Caki2 (cell line): ENCODE measurements at places on chromosomes 1 and 21. TPM values are rescaled to one million over a fixed set of nuclear protein-coding genes. Genes with fewer than 3 reads are reported as not detected.

ANKRD34A gene
- 0.74 TPM in 1 of 2 replicates, not detected in the other for total RNA-seq

NIBAN1 gene
- 26.5 and 36.6 TPM in 2 replicates for total RNA-seq

LENEP gene
- not detected in 2 replicates for total RNA-seq

PDC gene
- not detected in 2 replicates for total RNA-seq

NTMT2 gene
- total RNA-seq, result not detected in 2 replicates

RIPPLY3 gene
- total RNA-seq, result not detected in 2 replicates

GRCh38 chr1:91894036-91894761, 8.2 kb upstream of the TGFBR3 start:
- DNase-seq, result no peak

DNA sequence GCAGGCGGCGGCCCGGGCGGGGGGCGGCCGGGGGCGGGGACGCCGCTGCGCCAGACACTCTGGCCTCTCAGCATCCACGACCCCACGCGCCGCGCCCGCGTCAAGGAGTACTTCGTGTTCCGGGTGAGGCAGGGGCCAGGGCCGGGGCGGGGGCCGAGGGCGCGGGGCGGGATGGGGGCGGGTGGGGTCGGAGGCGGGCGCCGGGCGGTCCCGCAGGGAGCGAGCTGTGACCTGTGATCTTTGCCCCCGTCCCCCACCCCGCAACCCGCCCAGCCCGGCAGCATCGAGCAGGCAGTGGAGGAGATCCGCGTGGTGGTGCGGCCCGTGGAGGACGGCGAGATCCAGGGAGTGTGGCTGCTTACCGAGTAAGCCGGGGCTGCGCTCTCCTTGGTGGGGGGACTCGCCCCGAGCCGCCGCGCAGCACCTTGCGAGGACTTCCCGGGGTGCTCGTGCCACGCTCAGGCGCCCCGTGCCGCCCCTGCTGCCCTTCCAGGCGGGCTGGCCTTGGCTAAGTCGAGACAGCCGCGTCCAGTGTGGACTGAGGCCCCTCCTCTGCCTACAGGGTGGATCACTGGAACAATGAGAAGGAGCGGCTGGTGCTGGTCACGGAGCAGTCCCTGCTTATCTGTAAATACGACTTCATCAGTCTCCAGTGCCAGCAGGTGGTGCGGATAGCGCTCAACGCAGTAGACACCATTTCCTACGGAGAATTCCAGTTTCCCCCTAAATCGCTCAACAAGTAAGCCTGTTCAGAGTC, 514 bp downstream of the TPRG1L start:
- peak; percentile 49 for DNase-seq

DNA sequence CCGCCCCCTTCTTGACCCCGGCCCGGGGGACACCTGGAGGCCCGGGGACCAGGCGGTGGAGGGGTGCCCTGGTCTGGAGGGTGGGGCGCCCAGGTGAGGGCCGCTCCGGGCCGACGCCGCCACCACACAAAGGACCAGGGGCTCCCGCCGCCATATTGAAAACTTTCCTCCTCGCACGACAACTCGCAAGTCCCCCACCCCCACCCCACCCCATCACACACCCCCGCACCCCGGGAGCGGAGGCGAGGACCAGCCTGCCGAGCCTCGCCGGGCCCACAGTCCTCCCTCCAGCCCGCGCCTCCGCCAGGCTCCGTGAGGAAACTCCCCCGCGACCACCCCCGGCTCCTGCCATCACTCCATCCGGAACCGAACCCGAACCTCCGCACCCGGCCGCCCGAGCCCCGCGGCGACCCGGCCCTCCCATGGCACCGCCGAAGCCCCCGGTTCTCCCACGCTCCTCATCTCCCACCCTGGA, 733 bp downstream of the KDM5B start:
- DNase-seq, result no peak

GRCh38 chr1:111729271-111729921, 9.8 kb downstream of the INKA2 start:
- no peak for DNase-seq

DNA sequence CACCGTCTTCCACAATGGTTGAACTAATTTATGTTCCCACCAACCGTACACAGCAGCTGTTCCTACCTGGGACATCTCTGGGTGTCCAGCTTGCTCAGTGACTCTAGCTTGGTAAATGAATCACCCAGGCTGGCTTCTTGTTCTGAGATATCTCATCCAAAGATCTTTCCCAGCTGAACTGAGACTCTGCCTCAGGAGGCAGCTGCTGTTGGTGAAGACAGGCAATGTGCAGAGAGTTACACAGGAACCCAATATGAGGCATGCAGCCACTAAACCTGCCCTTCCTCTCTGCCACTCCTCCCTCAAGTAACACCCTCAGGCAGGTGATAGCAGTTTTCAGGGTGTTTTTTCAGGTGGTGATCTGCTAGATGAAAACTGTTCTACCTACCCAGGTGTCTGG, 14.0 kb upstream of the FOXO6 start:
- no peak for DNase-seq

DNA sequence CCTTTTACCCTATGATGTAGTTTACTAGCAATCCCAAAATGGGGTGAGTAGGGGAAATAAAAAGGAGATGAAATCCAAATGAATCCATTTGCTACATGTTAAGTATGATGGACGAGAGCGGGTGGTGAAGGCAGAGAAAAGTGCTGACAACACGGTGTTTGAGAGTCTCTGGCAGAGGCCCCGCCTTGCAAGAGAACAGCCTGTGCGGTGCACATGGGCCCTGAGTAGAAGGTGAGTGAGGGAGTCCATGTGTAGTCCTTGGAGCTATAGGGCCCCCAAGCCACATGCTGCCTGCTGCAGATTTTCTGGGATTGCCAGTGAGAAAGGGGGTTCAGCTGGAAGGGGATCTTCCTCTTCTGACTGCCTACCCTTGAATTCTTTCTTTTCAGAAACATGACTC, 177.1 kb downstream of the TNR start:
- no peak for DNase-seq

DNA sequence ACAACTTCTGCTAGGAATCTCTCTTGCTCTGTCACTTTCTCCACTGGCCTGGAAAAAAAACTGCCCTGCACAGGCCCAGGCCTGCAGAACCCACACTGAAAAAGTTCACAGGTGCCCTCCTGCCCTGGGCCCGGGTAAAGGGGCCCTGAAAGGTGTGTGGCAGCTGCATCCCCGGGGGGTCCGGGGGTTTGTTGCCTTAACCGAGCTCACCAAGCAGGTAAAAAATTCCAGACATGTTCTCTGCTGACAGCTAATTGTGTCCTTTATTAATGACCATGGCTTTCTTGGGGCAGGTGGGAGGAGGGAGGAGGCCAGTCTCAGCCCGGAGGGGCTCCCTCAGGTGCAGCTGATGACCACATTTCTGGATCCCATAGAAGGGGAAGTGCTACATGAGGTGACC, 122.9 kb downstream of the LACTBL1 start:
- no peak for DNase-seq

DNA sequence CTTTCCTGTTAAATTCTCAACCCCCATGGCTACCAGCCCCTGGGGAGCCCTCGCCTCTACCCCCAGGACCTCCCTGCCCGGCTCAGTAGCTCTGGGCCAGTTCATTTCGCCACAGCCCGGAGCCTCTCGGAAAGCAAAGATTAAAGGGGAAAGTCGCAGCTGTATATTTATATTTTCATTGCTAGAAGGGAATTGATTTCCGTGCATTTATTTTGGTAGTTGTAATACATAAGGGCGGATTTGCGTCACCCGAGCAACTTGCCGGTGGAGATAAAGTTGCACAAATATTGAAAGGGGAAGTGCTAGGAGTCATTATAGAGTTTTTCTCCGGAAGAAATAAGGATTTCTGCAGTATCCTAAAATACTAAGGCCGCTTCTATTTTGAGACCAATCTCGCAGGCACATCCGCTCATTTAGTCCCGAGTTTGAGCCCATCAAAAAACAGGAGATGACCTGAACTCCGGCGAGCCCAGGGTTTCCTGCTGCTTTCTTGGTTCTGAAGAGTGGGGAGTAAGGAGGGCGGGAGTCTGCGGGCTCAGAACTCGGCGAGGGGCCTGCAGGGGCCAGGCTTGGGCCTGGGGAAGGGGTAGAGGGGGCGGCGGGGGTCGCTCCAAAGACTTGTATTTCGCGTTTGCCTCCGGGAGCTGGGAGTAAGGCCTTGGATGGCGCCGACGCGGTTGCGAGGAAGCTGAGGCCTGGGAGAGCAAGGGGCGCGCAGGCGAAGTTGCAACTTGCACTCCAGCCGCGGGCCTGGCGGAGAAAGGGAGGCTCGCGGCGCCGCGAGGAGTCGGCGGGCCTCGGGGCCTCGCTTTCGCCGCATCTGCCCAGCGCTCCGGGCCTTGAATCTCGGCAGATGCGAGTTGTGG, 2.5 kb upstream of the HLX start:
- no peak for DNase-seq

DNA sequence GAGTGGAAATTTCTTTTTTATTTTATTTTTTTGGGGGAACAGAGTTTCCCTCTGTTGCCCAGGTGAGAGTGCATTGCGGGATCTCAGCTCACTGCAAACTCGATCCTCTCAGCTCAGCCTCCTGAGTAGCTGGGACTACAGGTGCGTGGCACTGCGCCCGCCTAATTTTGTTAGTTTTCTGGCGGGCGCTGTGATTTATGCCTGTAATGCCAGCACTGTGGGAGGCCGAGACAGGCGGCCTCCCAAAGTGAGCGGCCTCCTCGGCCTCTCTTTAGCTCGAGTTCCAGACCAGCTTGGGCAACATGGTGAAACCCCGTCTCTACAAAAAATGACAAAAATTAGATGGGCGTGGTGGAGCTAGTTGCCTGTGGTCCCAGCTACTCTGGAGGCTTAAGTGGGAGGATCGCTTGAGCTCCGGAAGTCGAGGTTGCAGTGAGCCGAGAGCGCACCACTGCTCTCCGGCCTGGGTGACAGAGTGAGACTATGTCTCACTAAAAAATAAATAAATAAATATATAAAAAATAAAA, 2.7 kb downstream of the GMEB1 start:
- no peak for DNase-seq

GRCh38 chr1:19315378-19316198, 3.5 kb downstream of the SLC66A1 start:
- DNase-seq, result peak; percentile 49

DNA sequence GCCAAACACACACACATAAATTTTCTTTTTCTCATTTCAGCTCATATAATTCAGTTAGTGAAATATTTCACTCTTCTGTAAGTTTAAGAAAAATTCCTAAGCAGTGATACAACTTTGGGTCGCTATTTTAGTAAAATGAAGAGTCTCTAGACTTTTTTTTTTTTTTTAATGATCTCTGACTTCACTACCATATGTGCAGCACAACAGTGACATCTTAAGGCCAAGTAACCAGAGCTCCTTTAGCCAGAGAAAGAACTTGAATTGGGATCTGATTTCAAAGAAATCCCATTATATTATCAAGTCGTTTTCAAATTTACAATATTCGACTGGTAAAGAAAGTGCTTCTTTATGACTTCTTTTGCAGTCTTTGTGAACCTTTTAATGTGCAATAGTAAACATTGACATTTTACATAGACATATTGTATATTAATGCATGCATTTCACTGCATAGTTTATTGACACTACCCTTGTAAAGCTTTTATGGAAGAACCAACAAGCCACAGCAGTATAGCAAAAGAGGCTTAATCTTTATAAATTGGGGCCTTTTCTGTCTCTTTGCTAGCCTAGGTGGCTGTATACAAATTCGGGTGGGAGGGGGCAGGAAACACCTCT, 62.2 kb downstream of the LRRC40 start:
- DNase-seq, result no peak

- no peak for DNase-seq
Observed at GRCh38 chr1:203544978-203545816, 51.2 kb downstream of the OPTC start.

DNA sequence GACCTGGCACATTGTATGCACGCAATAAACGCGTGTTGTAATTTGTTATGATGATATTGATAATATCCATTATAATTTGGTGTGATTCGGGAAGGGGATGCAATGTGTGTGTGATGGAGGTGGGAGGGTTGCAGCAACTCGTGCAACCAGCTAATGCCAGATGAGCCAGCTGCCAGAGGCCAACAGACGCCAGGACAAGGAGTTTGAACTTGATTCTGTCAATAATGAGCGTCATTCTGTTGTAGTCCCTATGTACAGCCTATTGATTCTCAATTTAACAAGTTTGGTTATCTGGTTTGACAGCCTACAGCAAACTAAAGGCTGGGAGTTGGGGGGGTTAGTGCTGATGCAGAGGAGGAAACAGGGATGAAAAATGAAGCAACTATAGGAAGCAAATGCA, 35.5 kb downstream of the TIAM1 start:
- DNase-seq, result no peak

DNA sequence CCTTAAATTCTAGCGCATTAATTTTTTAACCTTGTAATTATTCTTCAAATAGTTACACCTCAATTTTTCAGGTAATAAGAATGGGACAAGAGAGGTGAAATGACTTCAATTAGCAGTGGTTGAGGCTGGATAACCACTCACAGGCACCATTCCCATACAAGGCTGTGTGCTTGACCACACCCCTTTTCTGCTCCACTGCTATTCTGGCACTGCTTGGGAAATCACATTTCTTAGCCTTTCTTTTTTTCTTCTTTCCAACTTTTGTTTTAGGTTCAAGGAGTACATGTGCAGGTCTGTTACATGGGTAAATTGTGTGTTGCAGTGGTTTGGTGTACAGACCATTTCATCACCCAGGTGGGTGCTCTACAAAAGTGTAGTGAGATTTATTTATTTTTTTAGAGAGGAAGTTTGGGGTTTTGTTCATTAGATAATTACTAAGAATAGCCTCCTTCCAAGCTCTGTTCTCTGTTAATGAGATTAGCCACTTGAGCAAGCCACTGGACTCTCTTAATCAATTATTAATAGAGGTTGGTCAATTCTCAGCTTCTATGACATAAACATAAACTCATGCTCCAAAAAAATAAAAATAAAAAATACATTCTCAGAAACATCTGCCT, 14.4 kb downstream of the ILDR2 start:
- no peak for DNase-seq

DNA sequence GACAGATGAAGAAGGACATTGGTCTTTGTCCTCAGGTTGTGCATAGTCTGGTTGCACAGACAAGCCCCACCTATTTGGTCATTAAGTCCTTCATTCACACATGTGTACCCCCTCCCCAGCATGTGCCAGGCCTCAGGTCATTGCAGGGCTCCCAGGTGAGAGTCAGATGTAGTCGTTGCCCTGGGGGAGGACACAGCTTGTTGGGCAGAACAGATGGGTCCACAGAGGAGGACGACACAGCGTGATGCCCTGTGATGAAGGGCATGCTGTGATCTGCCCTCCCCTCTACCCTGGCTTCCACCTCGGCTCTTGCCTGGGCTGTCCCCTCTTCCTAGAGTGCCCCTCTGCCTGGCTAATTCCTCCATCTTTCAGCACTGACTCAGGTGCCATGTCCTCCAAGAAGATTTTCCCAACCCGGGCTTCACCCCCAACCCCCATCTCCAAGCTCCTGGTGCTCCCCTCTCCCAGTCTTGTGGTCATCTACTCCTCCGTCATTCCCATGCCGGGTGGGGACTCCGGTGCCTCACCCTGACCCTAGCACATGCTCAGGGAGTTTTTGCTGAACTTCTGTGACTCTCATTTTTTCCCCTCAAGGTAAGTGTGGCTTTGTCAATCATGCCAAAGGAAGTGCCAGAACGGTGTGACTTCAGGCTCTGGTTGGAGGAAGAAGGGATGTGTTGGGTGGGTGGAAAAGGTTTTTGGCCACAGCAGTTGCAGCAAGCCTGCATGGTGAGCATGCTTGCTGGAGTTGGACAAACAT, 220.5 kb downstream of the FOXD2 start:
- no peak for DNase-seq
